D721Med (cell line): ENCODE measurements at places on chromosomes 3 and 15.

DNA sequence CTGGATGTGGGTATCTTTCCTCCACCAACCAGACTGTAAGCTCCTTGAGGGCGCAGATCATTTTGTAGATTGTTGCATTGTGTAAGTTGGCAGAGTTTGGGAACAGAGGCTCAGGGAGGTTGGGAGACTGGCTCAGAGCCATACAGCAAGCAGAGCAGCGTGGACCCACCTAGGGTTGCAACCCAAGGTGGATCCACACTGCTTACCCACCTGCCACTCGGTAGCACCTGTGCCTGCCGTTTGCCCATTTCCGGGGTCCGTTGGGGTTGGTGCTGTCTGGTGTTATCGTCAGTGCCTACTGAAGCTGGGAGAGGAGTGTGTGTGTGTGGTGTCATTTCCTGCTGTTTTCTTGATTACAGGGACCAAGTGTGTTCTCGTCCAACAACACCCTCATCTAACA lies 19.0 kb downstream of the SMAD6 start:
- no peak for DNase-seq

- no peak for DNase-seq
Observed at GRCh38 chr3:144173491-144173890, 201.9 kb downstream of the DIPK2A start.

DNA sequence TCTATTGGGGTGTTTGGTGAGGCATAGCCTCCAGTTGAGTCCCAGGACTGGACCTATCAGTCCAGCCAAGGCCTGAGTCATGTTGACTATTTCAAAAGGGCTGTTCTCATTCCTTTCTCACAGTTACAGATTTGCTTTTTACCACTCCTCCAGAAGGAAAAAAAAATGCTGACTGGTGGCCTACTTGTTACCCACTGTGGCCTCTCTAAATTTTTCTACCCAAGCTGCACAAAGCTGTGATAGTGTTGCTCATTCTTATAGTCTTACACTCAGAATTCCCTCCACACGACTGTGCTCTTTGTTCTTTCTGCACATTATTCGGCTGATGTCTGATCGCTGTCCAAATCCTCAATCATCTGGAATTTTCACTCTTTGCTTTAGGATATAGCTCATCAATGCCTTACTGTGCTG lies 1142.2 kb downstream of the IGSF11 start:
- DNase-seq, result no peak

DNA sequence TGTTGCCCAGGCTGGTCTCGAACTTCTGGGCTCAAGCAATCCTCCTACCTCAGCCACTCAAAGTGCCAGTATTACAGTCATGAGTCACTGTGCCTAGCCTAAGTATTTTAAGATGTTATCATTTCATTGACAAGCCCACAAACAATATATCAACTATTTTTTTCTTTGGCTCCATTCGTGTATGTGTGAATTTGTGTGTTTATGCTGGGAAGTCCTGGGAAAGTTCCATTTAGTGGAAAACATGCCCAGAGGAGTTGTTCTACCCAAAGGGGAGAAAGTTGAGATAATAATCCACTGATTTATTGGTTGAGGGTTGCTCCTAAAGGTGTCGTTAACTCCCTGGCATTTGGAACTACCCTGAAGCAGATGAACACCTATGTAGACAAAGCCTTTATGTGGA lies 58.8 kb downstream of the KIF9 start:
- DNase-seq, result no peak
